ENCODE measurements at places on chromosomes 12 and 14.
A peak's percentile ranks its signal among the peaks of the same experiment; 100 is the strongest.

DNA sequence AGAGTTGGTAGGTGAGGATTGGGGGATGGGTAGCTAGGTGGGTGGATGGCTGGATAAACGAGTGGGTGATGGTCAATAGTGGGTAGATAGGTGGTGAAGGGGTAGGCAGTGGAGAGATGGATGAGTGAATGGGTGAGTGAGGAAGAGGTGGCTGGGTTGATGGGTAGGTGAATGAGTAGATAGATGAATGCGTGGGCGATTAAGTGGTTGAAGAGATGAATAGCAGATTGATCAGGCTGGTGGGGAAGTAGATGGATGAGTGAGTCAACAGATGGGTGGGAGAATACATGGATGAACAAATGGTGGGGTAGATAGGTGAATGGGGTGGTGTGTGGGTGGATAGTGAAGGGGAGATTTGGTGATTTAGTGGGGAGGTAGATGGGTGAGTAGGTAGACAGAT, 51.1 kb downstream of the SYNE3 start:
- no peak for DNase-seq

DNA sequence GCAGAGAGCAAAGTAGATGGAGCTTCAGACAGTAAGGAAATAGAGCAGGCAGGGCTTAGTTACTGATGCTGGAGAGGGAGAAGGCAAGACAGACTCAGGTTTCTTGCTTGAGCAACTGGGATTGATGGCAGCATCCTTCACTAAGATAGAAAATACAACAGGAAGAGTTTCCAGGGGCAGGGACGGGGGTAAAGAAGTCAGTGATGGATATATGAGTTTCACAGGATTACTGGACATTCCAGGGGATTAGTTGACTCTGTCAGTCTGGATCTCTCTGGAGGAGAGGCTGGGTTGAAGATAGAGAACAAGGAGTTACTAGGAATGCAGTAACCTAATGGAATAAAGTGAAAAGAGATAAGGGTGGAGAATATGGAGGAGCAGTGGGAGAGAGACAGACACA, 74.5 kb upstream of the ATF1 start:
- DNase-seq = no peak

GRCh38 chr14:42992930-42993329, 1386.3 kb downstream of the LRFN5 start:
- no peak for DNase-seq

GRCh38 chr12:106816231-106816630, 41.7 kb downstream of the RIC8B start:
- no peak for DNase-seq

- DNase-seq = no peak
These were observed 15.8 kb downstream of the ATP5MC2 start for GRCh38 chr12:53660041-53660440.

- no peak for DNase-seq
These were observed 120.1 kb downstream of the ZFP36L1 start for GRCh38 chr14:68672609-68673285.

DNA sequence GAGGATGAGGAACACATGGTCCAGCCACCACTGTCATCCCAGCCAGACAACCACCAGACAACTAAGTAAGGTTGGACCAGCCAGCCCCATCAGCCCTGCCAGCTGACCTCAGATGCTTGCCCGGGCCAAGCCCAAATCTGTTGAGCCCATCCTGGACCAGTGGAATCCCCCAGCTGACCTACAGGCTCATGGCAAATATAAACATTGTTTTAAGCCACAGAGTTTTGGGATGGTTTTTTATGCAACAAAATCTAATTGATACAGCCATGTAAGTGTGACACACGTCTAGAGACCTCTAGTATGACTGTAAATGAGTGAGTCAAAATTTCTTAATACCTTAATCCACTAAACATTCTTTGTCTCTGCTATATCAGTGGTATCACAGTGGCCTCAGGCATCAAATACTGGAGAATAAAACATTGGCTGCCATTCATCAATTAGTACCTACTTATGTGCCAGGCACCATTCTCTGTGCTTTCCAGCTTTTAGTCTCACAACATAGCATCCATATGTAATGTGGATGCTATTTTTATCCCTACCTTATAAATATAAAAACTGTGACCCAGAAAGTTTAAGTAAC, 24.2 kb upstream of the NT5DC3 start:
- no peak for DNase-seq

DNA sequence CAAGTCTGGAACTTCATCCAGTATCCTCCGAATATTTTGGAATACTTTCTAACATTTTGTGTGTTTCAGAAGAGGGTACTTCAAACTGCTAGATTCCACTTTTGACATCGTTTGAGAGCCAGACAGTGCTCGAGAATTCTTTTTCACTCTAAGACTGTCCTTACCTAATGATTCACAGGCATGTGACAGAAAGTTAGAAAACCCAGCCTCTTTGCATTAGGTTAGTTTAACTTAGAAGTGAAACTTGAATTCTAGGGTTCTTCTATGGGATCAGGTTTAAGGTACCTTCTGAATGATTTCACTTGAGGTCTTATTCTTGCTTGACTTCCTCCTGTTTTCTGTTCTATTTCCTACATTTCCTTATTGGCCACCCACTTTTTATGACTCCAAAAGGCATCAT, 431.8 kb downstream of the SLC6A15 start:
- no peak for DNase-seq

DNA sequence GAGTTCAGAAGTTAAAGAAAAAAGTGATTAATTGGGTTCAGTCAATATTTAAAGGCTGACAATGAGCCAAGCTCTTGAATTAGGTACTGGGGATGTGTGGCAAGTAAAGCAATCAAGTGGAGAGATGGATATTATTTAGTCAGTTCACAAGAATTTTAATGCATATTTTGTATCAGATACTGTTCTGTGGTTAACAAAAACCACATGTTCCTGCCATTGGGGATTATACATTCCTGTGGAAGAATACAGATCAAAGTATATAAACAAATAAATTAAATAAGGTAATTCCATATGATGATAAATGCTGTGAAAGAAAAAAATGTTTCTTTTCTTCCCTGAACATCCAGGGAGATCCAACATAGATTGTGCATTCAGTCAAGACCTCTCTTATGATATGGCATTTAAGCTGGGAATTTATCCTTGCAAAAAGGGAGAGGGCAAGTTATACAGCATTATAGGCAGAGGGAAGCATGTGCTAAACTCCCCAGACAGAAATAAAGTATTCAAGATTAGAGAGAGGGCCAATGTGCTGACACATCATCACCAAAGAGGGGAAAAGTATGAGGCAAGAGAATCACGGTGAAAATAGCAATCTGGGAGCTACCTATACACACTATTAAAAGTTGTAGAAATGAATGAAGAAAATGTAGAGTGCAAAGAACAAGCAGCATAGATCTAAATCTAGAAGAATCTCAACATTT, 17.6 kb upstream of the A2M start:
- DNase-seq = no peak

- DNase-seq = no peak
These were observed 200.2 kb upstream of the NUDT4 start for GRCh38 chr12:93177208-93178153.

DNA sequence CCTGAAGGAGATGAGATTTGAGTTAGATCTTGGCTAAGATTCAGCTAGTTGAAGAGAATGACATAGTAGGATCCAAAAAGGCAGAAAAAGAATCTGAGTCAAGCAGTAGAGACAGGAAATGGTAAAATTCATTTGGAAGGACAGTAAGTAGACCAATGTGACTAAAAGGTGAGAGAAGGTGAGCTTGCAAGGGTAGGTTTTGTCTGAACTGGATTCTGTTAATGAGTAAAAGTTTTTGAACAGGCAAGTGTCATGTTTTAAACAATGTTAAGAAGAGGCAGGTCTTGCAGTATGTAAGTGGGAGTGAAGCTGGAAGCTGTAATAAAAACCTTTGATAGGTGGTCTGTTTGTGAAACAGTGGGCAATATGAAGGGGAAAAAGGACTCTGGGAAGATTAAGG, 58.6 kb downstream of the ACSS3 start:
- DNase-seq = no peak

DNA sequence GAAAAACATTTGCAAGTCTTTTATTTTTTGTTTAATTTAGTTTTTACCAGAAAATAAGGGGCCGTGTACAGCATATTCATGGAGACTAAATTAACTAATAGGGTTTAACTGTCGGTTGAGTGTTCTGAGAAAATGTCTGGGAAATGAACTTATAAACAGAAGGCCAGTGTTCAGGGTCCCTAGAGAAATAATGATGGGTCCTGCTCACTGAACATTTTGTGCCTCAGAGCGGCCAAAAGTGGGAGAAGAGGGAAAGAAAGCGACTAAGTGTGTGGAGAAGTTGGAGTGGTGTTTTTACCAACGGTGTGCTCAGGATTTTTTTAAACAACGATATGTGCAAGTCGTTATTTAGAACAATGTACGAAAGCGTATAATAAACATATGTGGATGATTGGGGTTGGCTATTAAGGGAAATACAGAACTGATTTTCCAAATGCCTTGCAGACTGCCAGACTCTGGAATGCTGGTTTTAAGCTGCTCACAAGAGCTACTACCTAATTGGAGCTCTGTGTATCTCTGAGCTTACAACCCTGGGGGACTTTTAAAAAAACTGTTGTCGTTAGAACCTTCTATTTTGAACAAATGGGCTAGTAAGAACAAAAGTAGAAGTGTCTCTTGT, 166.7 kb downstream of the SLC38A4 start:
- DNase-seq = no peak

- no peak for DNase-seq
These were observed 1.6 kb downstream of the DPF3 start for GRCh38 chr14:72892103-72892878.

DNA sequence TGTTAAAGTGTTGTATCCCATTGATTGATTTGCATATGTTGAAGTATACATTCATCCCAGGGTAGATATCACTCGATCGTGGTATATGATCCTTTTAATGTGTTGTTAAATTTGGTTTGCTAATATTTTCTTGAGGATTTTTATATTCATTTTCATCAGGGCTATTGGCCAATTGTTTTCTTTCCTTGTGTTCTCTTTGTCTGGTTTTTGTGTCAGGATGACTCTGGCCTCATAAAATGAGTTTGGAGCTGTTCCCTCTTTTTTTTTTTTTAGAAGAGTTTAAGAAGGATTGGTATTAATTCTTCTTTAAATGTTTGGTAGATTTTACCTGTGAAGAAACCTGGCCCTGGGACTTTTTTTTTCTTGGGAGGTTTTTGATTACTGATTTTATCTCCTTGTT, 303.5 kb upstream of the RTL1 start:
- DNase-seq = no peak

GRCh38 chr12:108778053-108778452, 46.7 kb upstream of the CORO1C start:
- no peak for DNase-seq

GRCh38 chr12:56061982-56062381, 18.0 kb upstream of the ERBB3 start:
- DNase-seq = no peak

GRCh38 chr12:117080661-117081144, 18.5 kb downstream of the TESC start:
- DNase-seq = no peak

DNA sequence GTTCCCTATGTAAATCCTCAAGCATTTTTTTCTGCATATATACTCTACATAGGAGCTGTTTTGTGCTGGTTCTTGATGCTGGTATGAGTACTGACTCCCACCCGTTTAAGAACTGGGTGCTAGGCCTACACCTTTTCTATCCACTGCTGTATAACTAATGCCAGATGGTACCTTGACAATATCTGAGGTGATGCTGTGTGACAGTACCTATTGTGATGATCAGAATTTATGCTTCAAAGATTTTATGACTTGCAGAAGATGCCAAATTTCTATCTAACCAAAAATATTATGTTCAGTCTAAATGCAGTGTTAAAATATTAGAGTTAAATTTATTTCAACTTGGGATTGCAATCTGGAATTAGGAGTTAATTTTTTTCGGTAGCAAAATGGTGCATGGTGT, 272.3 kb upstream of the NOVA1 start:
- DNase-seq = no peak

GRCh38 chr12:3117144-3117581, 40.0 kb downstream of the TSPAN9 start:
- no peak for DNase-seq

DNA sequence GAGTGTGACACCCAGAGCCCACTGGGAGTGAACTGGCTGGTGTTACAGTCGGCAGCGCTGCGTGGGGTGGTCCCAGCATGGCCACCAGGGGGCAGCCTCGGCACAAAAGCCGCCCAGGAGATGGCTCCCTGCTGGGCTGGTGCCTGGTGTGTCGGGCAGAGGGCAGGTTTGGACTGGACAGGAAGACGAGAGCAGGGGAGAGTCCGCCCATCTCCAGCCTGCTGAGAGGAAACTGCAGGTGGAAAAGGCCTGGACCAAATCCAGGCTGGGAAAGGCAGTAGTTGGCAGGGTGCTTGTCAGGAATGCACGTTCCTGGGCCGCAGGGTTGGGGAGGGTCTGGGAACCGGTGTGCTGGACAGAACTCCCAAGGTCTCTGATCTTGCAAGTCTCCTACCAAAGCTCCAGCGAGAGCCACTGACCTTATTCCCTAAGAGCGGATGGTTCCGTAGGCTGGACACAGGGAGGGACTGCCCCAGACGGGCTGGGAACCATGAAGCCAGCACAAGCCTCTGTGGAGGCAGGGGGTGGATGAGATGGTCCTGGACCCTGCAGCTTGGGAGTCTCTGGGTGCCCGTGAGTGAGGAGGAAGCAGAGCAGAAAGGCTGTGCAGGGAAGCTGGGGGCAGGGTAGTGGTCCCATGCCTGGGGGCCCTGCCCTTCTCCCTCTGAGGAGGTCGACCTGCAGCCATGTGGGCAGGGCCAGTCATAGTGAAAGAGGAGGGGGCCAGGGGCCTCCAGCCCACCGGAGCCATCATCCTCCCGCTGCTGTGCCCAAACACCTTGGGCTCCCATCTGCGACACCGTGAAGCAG, 1.8 kb downstream of the AHNAK2 start:
- peak; percentile 74 for DNase-seq

GRCh38 chr14:72891666-72892102, 2.2 kb downstream of the DPF3 start:
- no peak for DNase-seq

DNA sequence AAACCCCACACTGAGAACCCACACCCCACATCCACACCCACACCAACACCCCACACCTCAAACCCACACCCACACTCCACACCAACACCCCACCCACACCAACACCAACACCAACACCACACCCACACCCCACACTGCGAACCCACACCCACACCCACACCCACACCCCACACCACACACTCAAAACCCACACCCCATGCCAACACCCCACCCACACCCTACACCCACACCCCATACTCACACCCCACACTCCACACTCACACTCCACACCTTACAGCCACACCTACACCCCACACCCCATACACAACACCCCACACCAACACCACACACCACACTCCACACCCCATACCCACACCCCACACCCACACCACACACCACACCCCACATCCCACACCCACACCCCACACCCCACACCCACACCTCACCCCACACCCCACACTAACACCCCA, 38.0 kb downstream of the TMEM120B start:
- peak; percentile 14 for DNase-seq

GRCh38 chr14:48261436-48261835, 586.0 kb upstream of the MDGA2 start:
- no peak for DNase-seq
